Thymus (tissue), 14 donors: ENCODE measurements at places on chromosomes 2 and 18. TPM values are rescaled to one million over a fixed set of nuclear protein-coding genes. Genes with fewer than 3 reads are reported as not detected.

- no peak overlapping the region for H3K27ac ChIP-seq
- no peak overlapping the region for H3K4me3 ChIP-seq
- no peak for DNase-seq
These were observed 112.1 kb upstream of the HAAO start for GRCh38 chr2:42904576-42904876.

DNA sequence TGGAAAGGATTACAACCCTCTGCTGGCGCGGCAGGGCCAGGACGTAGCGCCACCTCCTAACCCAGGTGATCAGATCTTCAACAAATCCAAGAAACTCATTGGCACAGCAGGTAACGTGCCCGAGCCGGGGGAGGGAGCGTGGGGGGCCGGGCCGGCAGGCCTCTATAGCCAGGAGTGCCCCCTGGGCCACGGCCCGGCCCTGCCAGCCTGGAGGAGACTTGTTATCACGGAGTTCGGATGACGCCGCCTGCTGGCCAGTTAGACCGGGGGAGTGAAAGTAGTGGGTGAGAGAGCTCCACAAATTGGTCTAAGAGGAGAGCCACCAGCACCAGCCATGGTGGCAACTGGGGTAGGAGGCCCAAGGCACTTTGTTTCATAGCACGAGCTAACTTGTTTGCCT is 8.6 kb upstream of the TMEM214 start:
- H3K4me3 ChIP-seq: no peak overlapping the region
- no peak overlapping the region for H3K27ac ChIP-seq
- no peaks in the 10 kb centered on the region for H3K4me1 ChIP-seq
- no peaks in the 10 kb centered on the region for H3K36me3 ChIP-seq
- H3K27me3 ChIP-seq: no peaks in the 10 kb centered on the region

GRCh38 chr2:120480903-120481445 is 135.0 kb downstream of the INHBB start:
- H3K27me3 ChIP-seq: no peaks in the 10 kb centered on the region
- no peak overlapping the region for H3K27ac ChIP-seq
- H3K4me1 ChIP-seq: no peaks in the 10 kb centered on the region
- H3K4me3 ChIP-seq: no peak overlapping the region
- DNase-seq: no peak

- no peak overlapping the region for H3K4me3 ChIP-seq
- H3K36me3 ChIP-seq: no peaks in the 10 kb centered on the region
- no peaks in the 10 kb centered on the region for H3K27me3 ChIP-seq
- H3K27ac ChIP-seq: no peak overlapping the region
These were observed 74.8 kb downstream of the XDH start for GRCh38 chr2:31339696-31340095.

Gene DGUOK
- 73.7 TPM for total RNA-seq

- no peaks in the 10 kb centered on the region for H3K27me3 ChIP-seq
- H3K36me3 ChIP-seq: no peaks in the 10 kb centered on the region
- no peaks in the 10 kb centered on the region for H3K4me1 ChIP-seq
- H3K27ac ChIP-seq: no peak overlapping the region
- no peak for DNase-seq
- no peak overlapping the region for H3K4me3 ChIP-seq
These were observed 16.7 kb downstream of the ARHGEF4 start for GRCh38 chr2:130853391-130853790.

Gene AMER3
- total RNA-seq: under 0.01 TPM

Gene LIMS3
- total RNA-seq: 0.94 TPM

Gene UGT1A3
- total RNA-seq: not detected

Gene TOGARAM2
- 0.90 TPM for total RNA-seq

GRCh38 chr2:125313806-125314205 is 1288.7 kb downstream of the CNTNAP5 start:
- H3K4me1 ChIP-seq: no peaks in the 10 kb centered on the region
- H3K4me3 ChIP-seq: no peak overlapping the region
- no peak for DNase-seq
- H3K36me3 ChIP-seq: no peaks in the 10 kb centered on the region
